ENCODE measurements at places on chromosomes 6 and 20. TPM values are rescaled to one million over a fixed set of nuclear protein-coding genes. Genes with fewer than 3 reads are reported as not detected.
A peak's percentile ranks its signal among the peaks of the same experiment; 100 is the strongest.

SNX5 gene
- 247 TPM for total RNA-seq

PAX1 gene
- not detected for total RNA-seq

MRPS18A gene
- total RNA-seq: 26.3 TPM

KIF25 gene
- not detected for total RNA-seq

GRCh38 chr6:70371454-70372105 lies 41.7 kb upstream of the FAM135A start:
- H3K27ac ChIP-seq: no peak overlapping the region
- DNase-seq: no peak
- no peaks in the 10 kb centered on the region for H3K27me3 ChIP-seq

DNA sequence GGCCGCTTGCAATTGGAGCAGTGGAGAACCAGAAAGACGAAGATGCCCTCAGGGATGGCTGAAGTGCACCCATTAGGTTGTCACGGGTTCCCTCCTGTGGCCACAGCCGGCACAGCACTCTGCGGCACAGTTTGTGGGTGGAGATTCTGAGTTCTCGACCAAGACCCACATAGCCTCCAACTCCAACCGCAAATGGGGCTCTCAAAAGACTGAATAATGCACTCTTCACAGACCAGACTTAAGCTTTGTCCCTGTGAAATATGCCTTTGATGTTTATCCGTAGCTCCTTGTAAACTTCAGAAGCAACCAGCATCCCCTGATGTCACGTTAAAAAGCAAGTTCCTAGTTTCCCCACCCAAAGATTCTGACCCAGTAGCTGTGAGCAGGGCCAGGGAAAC lies 934 bp upstream of the CST9 start:
- no peaks in the 10 kb centered on the region for H3K4me1 ChIP-seq
- no peaks in the 10 kb centered on the region for H3K36me3 ChIP-seq
- no peaks in the 10 kb centered on the region for H3K27me3 ChIP-seq

DNA sequence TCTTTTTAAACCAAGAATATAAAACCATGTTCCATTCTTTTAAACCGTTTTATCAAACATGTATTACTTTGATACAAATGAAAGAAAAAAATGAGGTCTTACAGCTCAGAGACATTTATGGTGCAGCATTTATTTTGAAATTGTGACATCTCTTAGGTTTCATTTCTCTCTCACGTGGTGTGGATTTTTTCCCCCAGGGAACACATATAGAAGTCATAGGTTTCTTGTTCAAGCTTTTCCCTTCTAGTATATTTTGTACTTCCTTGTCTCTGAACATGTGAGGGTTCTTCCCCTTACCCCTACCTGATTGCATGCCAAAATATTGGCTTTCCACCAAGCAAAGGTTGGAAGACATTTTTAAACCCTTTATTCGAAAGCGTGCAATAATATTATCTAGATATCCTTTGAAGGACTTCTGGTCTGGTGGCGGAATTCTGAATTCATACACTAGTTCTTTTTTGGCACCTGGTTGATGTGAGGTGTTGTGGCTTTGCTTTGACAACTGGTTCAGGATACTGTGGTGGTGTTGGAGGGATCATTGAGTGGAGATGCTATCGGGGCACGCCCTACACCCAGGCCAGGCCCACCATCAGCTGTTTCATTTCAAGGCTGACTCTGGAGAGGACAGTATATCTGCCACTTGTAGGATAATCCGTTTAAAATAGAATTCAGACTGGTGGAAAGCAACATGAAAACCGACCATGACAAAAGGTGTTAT lies 5.6 kb upstream of the FAM50B start:
- H3K4me1 ChIP-seq: no peaks in the 10 kb centered on the region
- H3K36me3 ChIP-seq: no peaks in the 10 kb centered on the region
- H3K4me3 ChIP-seq: no peak overlapping the region
- no peak for DNase-seq

- no peaks in the 10 kb centered on the region for H3K27me3 ChIP-seq
- H3K27ac ChIP-seq: no peak overlapping the region
- no peak for DNase-seq
- H3K4me3 ChIP-seq: no peak overlapping the region
- no peaks in the 10 kb centered on the region for H3K4me1 ChIP-seq
- no peaks in the 10 kb centered on the region for H3K36me3 ChIP-seq
Observed at GRCh38 chr6:100372326-100373091, 92.2 kb downstream of the SIM1 start.

- no peaks in the 10 kb centered on the region for H3K4me1 ChIP-seq
- H3K27ac ChIP-seq: no peak overlapping the region
- no peaks in the 10 kb centered on the region for H3K27me3 ChIP-seq
- no peak overlapping the region for H3K4me3 ChIP-seq
- H3K36me3 ChIP-seq: no peaks in the 10 kb centered on the region
Observed at GRCh38 chr6:121321282-121321681, 13.0 kb downstream of the TBC1D32 start.

DNA sequence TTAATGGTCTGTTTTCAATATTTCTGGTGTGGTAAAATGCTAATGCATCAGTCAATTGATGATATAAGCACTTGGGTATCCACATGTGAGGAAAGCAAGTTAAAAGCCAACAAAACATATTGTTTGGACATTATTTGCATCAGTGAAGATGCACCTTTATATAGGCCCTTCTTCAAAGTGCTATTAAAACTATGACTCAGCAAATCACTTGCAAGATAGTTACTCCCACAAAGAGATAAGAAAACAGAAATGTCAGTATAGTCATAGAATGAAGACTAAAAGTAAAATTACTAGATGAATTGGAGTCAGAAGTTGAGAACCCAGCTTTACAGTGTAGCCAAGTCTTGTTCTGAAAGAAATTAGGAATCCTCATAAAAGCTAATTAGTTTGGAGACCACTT lies 14.6 kb upstream of the GRM1 start:
- H3K27ac ChIP-seq: no peak overlapping the region
- DNase-seq: no peak
- H3K4me1 ChIP-seq: no peaks in the 10 kb centered on the region
- no peak overlapping the region for H3K4me3 ChIP-seq
- H3K36me3 ChIP-seq: no peaks in the 10 kb centered on the region

DNA sequence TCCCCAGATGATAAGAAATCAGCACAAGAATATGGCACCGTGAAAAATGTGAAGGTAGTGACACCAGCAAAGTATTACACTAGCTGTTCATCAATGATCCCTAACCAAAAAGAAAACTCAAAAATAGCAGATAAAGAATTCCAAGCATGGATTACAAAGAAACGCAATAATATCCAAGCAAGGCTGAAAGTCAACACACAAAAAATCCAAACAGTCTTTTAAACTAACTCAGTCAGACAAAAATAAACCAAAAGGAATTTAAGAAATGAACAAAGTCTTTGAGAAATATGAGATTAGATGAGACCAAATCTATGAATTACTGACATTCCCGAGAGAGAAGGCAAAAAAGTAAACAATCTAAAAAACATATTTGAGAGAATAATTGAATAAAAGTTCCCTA lies 976.1 kb upstream of the MAP3K7 start:
- no peak for DNase-seq
- no peaks in the 10 kb centered on the region for H3K27me3 ChIP-seq
- H3K4me1 ChIP-seq: no peaks in the 10 kb centered on the region
- H3K4me3 ChIP-seq: no peak overlapping the region
- H3K36me3 ChIP-seq: no peaks in the 10 kb centered on the region
- no peak overlapping the region for H3K27ac ChIP-seq

- H3K27me3 ChIP-seq: no peaks in the 10 kb centered on the region
- no peak for DNase-seq
- no peak overlapping the region for H3K27ac ChIP-seq
- no peaks in the 10 kb centered on the region for H3K4me1 ChIP-seq
- no peaks in the 10 kb centered on the region for H3K36me3 ChIP-seq
Observed at GRCh38 chr6:158942349-158942748, 57.7 kb downstream of the RSPH3 start.

- H3K27ac ChIP-seq: no peak overlapping the region
- no peaks in the 10 kb centered on the region for H3K36me3 ChIP-seq
- H3K4me1 ChIP-seq: no peaks in the 10 kb centered on the region
- no peak for DNase-seq
- H3K27me3 ChIP-seq: no peaks in the 10 kb centered on the region
- no peak overlapping the region for H3K4me3 ChIP-seq
Observed at GRCh38 chr20:23603321-23603720, 2.4 kb downstream of the CST9 start.

- peak within 1 kb of the TSS; percentile 53 for H3K4me3 ChIP-seq
- H3K36me3 ChIP-seq: no peaks in the 10 kb centered on the region
- H3K27ac ChIP-seq: no peak within 1 kb of the TSS
- peak; percentile 42 for DNase-seq
- H3K4me1 ChIP-seq: peaks cover 6% of the 10 kb centered on the region
Observed at GRCh38 chr6:107114926-107115694, at the start of gene BEND3. Gene BEND3 (minus strand): TSS chr6:107115515. CDS start chr6:107099285, 16,230 bp downstream.

DNA sequence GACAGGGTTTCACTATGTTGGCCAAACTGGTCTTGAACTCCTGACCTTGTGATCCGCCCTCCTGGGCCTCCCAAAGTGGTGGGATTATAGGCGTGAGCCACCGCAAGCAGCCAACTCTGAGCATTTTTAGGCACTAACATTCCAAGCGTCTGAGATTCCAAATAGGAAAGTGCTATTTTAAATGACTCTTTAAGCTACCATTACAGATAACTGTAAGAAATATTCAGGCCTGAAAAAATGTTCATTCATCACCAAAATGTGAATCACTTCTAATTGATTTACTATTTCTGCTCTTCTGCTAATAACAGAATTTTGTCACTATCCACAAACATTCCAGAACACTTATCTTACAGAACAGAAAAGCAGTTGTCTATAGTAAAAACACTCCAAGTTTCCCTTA lies 106.5 kb downstream of the BACH2 start:
- H3K27ac ChIP-seq: no peak overlapping the region
- no peaks in the 10 kb centered on the region for H3K36me3 ChIP-seq
- DNase-seq: no peak
- no peak overlapping the region for H3K4me3 ChIP-seq
- no peaks in the 10 kb centered on the region for H3K27me3 ChIP-seq

Data from thyroid gland (tissue), 4 donors.